NCI-H2171 treated with DMSO at 0.1 percent for 48 hours (cell line): ENCODE measurements at places on chromosomes 1 and 21.

DNA sequence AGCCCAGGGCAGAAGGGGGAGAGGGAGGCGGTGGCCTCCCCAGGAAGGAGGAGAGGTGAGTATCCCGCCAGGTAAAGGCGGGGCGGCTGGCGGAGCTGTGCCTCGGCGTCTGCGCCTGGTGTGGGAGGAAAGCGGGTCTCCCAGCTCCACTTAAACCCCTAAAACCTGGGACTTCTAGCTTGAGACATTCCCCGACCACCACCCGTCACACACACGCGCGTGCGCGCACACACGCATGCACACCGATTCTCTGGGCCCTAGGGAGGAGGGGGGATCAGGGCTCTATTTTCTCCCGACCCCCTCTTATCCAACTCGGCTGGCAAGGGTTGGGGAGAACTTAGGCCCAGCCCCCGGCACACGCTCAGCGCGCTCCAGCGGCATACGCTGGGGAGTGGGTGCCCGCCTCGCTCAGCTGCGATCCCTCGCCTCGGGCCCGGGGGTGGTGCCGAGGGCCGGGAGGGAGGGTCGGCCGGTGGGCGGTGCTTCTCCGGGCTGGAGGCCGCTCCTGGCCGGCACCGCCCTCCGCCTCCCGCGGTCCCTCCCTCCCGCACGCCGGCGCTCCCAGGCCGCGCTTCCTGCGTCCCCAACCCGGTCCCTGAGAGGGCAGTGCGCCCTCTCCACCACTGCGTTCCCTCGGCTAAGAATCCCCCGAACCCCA, at the start of gene TMEM51:
Gene TMEM51, plus strand, starts transcription at position 564 of the 658 bp plus-strand sequence. CDS start 61,341 bp downstream, outside the sequence.
- DNase-seq, result peak; percentile 73

DNA sequence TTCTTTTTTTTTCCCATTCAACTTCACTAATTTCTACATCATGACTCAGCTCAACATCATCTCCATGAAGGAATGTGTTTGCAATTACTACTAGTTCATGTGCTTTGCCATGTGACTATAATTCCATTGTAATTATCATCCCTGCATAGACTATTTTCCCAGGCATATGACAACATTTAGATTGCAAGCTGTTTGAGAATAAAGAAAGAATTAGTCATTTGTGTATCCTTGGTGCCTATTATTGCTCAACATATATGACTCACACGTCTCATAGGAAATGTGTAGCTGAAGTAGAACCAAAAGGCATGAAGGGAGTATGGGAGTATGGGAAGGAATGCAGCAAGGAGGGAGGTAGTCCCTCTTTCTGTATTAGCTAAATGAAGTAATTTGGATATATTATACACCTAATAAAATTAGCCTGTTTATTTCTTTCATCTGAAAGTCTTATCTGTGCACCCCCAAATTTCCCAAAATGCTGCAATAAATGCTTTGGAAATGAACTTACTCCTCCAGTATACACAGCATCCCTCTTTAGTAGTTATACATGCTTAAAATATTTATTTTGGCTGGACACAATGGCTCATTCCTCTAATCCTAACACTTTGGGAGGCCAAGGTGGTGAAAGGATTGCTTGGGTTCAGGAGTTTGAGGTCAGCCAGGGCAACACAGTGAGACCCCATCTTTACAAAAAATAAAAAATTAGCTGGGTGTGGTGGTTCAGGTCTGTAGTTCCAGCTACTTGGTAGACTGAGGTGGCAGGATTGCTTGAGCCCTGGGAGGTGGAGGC, 316.9 kb upstream of the ADGRL4 start:
- no peak for DNase-seq

DNA sequence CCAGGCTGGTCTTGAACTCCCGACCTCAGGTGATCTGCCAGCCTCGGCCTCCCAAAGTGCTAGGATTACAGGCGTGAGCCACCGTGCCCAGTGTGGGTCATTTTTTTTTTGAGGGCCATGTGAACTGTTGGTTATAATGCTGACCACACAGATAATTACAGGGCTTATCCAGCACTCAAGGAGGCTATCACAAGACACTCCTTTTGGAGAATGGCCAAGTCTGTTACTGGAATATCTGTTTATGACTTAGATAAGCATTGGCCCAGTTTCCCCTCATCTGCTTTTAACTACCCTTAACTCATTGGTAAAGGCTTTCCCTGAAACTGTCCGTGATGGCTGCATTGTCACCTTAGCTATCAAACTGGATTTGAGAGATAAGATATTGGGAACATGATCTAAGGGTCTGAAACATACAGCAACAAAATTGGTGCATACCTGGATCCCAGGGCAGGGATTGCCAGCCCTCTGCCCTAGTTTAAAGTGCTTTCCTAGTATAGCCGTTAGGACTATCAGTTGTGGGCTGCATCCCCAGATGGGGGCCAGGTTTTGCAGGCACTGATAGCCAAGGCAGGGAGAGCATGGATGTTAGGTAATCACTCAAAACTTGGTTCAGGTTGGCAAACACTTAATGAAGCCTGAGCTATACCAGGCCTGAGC, 15.6 kb downstream of the SZT2 start:
- DNase-seq, result no peak

- DNase-seq, result no peak
These were observed 68.3 kb upstream of the ABCD3 start for GRCh38 chr1:94349853-94350252.

DNA sequence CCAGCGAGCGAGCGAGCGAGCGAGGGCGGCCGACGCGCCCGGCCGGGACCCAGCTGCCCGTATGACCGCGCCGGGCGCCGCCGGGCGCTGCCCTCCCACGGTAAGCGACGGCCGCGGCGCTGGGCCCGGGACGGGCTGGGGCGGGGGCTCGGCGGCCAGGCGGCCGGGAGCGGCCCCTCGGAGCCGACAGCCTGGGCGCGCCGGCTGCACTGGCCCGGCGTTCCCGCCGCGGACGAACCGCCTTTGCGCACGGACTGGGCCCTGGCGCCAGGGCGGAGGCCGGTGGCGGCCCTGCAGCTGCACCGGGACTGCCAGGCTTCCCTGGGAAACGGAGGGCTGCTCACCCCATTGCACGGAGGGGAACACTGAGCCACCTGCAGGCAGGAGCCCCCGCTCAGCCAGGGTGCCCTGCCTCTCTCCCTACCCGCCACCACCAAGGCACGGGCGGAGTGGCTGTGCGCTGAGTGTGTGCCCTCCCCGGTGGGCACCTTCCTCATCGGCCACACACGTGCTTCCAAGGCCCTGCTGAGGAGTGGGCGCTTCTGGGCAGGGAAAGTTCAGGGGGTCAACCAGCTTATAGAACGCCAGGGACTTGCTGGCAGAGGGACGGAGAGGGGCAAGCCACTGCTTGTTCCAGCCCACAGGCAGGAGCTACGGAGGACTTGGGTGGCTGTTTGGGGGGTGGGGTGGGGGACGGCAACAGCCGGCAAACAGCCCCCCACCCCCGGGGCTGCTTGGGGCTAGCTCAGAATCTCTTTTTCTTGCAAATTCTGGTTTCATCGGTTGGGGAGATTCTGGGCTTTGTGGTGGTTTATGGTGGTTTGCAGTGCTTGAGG, 532 bp downstream of the CSF1 start:
- DNase-seq, result no peak

DNA sequence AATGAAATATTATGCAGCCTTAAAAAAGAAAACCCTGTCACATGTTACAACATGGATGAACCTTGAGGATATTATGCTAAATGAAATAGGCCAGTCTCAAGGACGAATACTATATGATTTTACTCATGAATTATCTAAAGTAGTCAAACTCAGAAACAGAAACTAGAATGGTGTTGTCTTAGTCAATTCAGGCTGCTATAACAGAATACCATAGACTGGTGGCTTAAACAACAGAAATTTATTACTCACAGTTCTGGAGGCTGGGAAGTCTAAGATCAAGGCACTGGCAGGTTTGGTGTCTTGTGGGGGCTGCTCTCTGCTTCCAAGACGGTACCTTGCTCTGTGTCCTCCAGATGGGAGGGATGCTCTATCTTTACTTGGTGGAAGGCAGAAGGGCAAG, 113.8 kb upstream of the DNAH14 start:
- no peak for DNase-seq

GRCh38 chr1:185733818-185734735, at the start of gene HMCN1:
HMCN1 (plus strand) TSS chr1:185734391; CDS start chr1:185734780, 389 bp downstream.
- peak; percentile 66 for DNase-seq

- no peak for DNase-seq
These were observed 7.5 kb downstream of the TAF1A start for GRCh38 chr1:222582099-222582774.

DNA sequence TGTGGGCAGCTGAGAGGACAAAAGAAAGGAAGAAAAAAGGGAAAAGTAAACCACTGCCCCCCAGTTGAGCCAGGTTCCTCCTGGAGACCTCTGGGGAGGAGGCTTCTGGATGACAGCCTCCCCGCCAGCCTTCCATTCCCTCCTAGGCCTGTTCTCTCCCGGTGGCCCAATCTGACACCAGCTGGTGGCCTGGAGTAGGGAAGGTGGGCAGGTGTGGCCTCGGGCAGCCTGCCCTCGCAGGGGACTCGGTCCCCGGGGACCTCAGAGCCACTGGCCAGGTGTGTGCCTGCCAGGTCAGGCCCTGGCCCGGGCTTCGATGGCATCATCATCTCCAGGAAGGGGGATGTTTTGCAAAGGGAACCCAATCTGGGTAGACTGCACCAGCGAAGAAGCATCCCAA, 159.0 kb downstream of the CASZ1 start:
- peak; percentile 25 for DNase-seq

GRCh38 chr1:111217183-111217910, 10.2 kb upstream of the CHI3L2 start:
- no peak for DNase-seq

DNA sequence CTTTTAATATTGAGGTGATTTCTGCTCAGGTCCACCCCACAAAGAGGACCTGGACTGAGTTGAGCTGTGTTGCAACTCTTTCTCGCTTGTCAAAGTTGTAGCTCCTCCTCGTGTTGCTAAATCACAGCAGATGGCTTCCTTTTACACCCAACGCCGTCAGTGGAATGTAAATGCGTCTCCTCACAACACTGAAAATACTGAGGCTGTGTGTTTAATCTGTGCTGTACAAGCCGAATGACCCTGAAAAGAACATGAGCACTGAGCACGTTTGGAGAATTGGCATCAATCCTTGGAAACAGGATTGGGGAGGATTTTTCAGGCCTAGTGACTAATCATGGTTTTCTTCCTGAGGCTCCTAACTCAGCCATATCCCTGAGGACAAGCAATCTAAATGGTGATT, 196.0 kb downstream of the CRB1 start:
- DNase-seq, result no peak

DNA sequence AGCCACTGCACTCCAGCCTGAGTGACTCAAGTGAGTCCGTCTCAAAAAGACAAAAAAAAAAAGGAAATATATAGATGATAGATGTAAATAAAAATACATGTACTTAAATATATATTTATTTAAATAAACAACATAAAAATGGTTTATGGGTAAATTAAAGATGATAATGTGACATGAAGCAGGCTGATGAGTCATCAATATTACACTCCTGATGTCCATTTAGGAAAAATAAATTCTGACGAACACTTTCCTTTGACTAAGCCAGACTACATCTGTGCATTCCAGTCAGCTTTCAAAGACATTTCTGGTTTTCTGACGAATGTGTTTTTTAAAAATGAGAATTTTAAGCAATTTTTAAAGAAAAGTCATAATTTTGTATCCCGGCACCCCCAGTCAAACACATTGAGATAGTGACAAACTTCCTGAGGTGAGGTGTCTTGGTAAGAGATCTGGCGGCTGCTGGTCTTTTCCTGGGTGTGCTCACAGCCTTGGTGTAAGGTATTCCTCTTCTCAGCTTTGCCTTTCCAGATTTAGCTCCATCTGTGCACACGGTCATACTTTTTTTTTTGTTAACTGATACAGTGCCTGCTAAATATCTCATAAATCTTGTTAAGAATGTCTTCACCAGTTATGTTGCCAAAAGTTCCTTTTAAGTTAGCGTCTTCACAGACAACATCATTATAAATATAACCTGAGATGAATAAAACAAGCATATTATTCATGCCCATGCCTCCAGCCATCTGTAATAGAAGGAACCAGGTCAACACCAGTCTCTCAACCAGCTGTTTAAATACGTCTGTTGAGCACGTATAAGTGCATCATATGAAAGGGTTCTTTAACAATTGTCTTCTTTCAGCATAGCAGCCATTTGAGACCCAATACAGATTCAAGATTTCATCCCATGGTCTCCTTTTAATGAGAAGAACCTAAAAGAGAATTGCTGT, 214.5 kb upstream of the PLD5 start:
- DNase-seq, result peak; percentile 66

DNA sequence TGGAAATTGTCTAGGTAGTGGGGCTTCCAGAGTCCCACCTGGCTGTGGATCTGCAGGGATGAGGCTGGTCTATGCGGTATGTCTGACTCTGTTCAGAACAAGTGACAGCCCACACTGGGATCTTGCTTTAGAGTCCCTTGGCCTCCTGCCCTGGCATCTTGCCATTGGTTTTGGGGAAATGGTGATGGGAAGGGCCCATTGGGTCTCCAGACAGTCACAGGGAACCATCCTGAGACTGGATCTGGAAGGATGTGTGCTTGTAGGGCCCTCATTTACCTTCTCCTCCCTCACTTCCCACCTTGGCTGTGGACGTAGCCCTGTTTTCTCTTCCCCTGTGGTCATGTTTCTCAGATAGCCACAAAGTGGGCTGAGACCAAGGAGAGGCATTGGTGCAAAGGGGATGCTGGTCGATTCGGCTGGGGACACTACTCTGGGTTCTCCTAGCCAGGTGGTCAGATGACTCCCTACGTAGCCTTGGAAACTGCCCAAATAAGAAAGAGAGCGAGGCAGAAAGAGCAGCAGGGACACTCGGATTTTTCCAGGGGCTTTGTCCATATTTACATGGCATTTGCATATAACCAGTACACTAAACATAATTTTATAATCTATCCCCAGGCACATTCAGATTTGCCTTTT, 15.1 kb downstream of the SOX13 start:
- DNase-seq, result no peak

DNA sequence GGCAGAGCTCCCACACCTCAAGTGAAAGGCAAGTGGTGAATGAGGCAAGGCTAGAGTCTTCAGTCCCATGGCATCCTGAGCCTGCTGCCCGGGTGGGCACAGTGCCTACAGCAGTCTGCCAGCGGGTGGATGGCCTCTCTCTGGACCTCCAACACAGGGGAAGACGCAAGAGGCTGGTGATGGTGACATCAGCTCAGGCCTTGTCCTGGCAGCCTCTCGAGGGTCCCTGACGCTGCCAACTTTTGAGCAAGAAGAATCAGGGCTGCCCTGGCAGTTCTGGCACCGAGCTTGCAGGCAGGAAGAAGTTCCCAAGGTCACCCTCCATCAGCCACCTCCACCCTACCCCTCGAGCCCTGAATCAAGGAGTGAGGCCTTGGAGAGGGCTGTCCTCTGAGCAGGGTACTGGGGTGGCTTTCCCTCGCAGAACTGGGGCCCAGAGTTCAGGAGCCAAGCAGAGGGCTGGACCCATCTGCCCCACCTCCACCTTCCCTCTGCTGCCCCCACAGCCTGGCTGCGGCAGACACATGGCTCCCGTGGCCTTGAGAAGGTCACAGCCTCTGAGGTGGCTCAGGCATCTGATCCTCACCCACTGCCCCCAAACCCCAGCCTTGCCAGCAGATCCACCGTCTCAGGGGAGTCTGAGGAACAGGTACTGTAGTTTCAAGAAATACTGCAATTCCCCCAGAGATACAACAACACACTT, 5.8 kb downstream of the RAP1GAP start:
- DNase-seq, result no peak

GRCh38 chr1:160951443-160952128, 3.0 kb downstream of the ITLN2 start:
- DNase-seq, result no peak
